ENCODE measurements at places on chromosomes 4 and X.

DNA sequence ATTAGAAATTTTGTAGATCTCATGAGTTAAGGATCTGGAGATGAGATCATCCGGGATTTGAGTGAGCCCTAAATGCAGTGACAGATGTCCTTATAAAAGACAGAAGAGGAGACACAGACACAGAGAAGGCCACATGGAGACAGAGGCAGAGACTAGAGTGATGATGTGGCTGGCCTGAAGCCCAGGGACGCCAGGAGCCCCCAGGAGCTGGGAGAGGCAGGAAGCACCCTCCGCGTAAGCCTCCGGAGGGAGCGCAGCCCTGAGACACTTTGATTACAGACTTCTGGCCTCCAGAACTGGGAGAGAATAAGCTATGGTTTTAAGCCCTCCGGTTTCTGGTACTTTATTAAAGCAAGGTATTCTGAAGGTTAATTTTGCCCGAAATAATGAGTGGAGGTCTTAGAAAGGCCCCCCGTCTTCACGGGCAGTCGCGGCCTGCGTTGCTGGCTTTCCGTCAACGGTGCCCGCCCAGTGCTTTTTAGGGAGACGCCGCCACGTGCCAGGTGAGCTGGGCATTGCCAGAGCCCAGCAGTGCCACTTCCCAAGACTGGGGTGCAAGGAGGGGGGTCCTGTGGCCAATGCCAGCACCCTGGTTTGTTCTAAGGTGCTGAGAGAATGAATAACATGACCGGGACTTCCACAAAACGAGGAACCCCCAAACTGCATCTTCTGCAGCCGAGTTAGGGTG lies 8.1 kb downstream of the DHRSX start:
- DNase-seq = no peak

GRCh38 chr4:76732246-76732645 lies 165.7 kb downstream of the SOWAHB start:
- DNase-seq = no peak

DNA sequence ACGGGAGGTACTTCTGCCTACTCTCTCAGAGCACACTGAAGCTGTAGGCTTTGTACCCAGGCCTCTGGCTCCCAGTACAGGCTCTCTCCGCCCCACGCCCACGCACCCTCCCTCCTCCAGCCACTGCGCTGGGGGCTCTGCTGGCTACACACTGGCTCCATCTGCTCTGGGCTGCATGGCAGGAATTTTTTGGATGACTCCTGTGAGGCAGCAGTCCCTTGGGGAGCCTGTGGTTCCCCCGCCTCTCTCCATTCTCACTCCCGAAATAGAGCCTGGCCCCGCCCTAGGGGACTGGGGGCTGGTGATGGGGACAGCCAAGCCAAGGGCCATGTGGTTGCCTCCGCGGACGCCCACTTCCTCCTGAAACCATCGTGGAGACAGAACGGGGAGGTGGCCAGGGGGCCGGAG lies 58.1 kb upstream of the ADRA2C start:
- DNase-seq = no peak

DNA sequence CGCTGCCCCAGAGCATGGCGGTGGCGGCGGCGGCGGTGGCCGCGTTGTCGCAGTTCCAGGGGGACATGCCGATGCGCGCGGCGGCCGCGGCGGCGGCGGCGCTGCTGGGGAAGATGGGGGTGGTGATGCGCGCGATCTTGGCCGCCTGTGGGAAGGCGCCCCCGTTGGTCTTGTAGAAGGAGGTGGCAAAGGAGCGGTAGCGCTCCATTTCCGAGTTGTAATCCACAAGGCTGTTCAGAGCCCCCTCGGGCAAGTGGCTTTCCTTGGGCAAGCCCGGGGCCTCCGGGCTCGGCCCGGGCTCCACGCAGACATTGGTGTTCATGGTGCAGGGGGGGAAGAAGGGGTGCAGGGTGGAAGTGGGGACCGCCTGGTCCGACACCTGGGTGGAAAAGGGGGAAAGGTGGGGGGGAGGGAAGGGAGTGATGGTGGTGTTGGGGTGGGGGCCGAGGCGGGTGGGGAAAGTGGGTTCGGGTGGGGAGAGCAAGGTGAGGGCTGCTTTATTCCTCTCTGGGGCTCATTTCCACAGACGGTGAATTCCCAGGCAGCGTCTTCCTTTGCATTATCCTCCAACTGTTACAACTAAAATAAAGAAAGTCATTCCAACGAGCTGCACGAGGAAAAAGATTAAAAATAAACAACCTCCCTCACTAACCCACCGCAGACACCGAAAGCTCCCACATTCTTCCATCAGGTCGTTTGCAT lies 3.1 kb downstream of the CXXC4 start:
- no peak for DNase-seq

GRCh38 chr4:56684320-56685050 lies 3.4 kb upstream of the HOPX start:
- no peak for DNase-seq

GRCh38 chr4:165532976-165533375 lies 154.2 kb downstream of the CPE start:
- no peak for DNase-seq

DNA sequence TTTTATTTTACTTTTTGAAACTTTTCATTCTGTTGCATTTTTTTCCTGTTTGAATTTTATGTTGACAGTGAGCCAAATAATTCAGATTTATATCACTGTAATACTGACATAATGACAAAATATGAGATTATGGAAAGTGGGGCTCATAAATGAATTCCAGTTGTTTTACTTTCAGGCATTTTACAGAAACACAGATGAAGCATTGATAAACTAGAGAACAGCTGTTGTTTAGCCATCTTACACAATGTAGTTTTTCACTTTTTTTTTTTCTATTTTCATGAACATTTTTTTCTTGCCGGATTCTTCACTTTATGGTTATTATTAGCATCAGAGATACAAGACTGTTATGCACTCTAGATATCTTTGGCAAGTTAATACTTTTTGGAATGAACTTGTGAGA lies 91.7 kb upstream of the PAQR3 start:
- no peak for DNase-seq

- no peak for DNase-seq
These were observed 72.1 kb upstream of the MAMLD1 start for GRCh38 chrX:150291014-150291413.

- DNase-seq = no peak
These were observed 1.3 kb downstream of the FAM149A start for GRCh38 chr4:186105647-186106321.

DNA sequence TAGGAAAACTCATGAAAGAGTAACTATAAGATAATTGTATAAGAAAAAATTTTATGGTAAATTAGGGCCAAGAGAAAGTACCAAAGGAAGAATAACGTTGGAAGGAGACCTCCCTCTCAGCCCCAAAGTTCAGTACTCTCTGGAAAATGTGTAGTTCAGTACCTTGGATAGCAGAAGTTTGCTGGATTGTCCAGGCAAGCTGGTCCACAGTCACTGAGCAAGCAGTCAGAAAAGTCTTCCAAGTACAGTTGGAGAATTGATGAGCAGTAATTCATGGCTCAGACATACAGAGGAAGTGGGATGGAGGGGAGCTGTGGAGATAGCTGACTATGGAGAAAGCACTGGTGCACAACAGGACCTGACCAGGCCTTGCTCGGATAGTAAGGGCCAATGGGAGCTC lies 598.2 kb upstream of the NDST4 start:
- no peak for DNase-seq

DNA sequence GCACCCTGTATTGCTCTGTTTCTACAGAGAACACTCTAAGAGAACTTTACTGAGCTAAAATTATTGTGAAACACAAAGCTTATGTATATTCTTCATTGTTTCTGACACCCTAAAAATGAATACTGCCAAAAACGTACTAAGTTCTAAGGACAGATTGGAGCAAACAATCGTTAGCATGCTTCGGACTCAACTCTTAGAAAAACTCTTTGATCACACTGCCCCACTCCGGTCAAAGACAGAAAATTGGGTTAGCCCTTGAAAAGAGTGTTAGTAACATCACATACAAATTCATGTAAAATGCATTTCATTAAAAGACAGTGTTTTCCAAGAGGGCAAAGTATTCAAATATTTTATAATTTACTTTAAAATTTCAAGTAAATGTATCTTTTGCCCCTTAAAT lies 177.4 kb downstream of the DCHS2 start:
- peak; percentile 9 for DNase-seq

- no peak for DNase-seq
These were observed 23.8 kb downstream of the SOWAHB start for GRCh38 chr4:76874176-76874575.

DNA sequence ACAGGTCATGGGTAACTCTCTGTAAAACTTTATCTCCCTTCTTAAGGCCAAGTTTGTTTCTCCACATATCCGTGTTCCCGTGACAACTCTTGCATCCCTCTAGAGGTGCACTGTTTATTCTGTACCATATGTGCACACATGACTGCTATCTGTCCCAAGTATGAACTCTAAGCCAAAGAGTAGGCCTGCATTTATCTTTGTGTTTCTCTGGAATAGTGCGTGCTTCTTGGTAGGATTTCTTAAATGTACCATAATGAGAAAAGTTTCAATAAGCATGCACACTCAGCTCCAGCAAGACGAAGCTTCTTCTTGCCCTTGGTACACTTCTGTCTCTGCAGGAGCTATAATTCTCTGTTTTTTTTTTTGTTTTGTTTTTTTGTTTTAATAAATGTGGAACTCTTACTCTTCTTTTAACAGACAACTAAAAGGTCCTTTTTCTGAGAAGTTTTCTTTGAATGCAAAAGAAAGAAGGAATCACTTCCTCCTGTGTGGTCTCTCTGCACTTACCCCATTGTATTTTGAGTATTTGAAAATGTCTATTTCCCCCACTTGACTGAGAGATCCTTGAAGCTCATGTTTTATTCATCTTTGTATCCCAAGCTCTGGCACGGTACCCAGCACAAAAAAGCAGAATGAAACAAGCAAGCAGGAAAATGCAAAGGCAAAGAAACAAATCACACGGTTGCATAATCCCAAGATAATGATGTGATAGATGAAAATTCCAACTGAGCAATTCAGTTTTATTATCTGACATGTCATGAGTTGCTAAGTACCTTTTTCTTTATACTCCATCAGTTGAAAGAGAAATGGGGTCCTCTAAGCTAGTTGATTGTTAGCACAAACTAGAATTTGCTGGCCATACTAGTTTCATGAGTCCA lies 521.9 kb upstream of the BOD1L1 start:
- no peak for DNase-seq

- no peak for DNase-seq
These were observed 23.8 kb downstream of the F9 start for GRCh38 chrX:139554376-139554775.

GRCh38 chr4:56622176-56622575 lies 58.9 kb downstream of the HOPX start:
- DNase-seq = no peak

DNA sequence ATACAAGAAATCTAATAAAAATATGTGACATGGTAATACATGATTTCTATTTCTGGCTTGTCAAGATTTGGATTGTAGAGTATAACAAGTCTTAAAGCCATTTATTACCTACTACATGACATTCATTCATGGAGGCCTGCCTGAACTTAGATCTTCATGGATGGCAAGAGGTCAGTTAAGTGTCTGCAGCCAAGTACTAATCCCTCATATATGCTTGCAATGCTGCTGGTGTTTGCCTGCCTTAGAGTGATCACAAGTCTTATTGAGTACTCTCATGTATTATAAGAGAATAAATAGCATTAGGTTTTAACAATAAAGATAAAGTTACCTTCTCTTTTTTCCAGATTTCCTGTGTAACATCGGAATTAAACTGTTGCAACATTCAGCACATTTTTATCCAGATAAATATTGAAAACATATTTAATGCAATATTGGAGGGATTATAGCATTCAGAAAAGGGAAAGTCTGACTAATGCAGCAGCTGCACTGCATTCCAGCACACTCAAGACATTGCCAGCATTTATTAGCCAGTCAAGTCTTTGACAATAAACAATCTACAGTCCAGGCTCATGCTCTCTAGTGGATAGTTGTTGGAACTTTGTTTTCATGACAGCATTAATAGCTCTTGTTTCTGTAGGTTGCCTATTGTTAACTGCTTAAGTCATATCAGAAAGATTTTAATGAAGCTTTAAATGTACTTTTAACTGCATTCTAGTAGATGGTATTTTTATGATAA lies 737.1 kb downstream of the FAT4 start:
- no peak for DNase-seq

GRCh38 chrX:37608156-37608555 lies 36.7 kb downstream of the LANCL3 start:
- no peak for DNase-seq

DNA sequence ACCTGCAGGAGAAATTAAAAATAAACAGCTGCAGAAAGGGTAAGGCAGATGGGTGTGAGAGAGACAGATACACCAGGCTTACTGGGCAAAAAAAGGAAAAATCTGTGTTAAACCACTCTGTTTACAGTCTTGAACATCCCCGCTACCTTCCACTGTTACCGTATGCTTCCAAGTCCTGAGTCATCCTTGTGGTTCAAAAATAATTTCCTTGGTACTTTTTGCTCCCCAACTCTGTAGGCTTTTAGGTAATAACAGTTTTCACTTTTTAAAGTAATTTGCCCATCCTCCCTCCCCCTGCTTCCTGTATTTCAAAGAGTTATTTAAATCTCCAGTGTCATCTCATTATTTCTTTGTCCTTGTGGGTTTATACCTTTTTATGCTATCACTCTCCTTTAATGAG lies 210.1 kb upstream of the FAT4 start:
- DNase-seq = no peak

GRCh38 chr4:87018753-87019152 lies 83.9 kb downstream of the AFF1 start:
- DNase-seq = no peak

- no peak for DNase-seq
These were observed 76.6 kb upstream of the CBLL2 start for GRCh38 chrX:22196149-22196548.

GRCh38 chrX:103276581-103277002 lies at the start of gene TCEAL5:
TCEAL5 (minus strand) TSS chrX:103276750; CDS start chrX:103274563, 2,187 bp downstream.
- no peak for DNase-seq

- no peak for DNase-seq
These were observed 356.5 kb downstream of the MID1IP1 start for GRCh38 chrX:39157796-39158195.

- no peak for DNase-seq
These were observed 142.2 kb downstream of the HS3ST1 start for GRCh38 chr4:11286533-11286932.

DNA sequence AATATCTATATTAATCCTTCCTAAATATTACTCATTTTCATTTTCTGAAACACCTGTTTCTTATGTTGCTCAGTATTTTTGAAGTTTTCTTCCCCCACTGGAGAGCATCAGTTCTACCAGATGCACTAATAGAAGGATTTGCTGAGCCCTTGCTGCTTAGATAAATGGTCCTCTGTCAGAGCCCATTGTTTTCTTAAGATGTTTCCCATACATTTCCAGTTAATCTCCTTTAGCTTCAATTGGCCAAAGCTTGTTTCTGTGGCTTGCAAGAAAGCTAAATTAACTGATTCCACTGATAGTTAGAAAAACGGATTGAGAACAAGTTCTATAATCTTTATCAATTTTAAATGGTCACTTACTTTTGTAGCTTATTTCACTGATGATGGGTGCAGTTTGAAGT lies 1425.5 kb downstream of the PCDH18 start:
- DNase-seq = no peak

GRCh38 chrX:10199212-10199611 lies 42.4 kb downstream of the CLCN4 start:
- no peak for DNase-seq
